ENCODE measurements at places on chromosomes 7 and 10. TPM values are rescaled to one million over a fixed set of nuclear protein-coding genes. Genes with fewer than 3 reads are reported as not detected.
A peak's percentile ranks its signal among the peaks of the same experiment; 100 is the strongest.

- no peak for DNase-seq
- no peak overlapping the region for H3K4me3 ChIP-seq
- H3K4me1 ChIP-seq = no peaks in the 10 kb centered on the region
Observed at GRCh38 chr7:139525239-139525638, 1.8 kb downstream of the CLEC2L start.

- no peaks in the 10 kb centered on the region for H3K36me3 ChIP-seq
- DNase-seq = no peak
- no peak overlapping the region for H3K4me3 ChIP-seq
- H3K4me1 ChIP-seq = no peaks in the 10 kb centered on the region
Observed at GRCh38 chr10:9608602-9609001, 1409.1 kb upstream of the CELF2 start.

GRCh38 chr10:24723386-24723787 is 300 bp downstream of the ARHGAP21 start:
- H3K4me3 ChIP-seq = peak overlapping the region; percentile 98
- H3K36me3 ChIP-seq = no peaks in the 10 kb centered on the region
- no peaks in the 10 kb centered on the region for H3K27me3 ChIP-seq
- H3K27ac ChIP-seq = no peak overlapping the region
- peak; percentile 41 for DNase-seq
- peaks cover 21% of the 10 kb centered on the region for H3K4me1 ChIP-seq

DNA sequence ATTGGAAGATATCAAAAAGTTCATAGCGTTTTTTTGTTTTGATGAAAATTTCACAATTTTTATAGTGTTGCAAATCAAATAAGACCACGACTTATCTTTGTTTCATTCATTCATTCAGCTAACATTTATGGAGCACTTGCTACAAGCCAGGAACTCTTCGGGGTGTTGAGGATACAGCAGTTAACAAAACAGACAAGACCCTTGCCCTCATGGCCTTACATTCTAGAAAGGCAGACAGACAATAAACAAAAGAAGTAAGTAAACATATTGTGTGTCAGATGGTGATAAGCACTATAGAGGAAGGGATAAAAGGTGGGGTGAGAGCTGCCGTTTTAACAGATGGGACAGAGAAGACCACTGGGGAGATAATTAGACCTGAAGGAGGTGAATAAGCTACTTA is 41.6 kb upstream of the GSAP start:
- no peak for DNase-seq
- no peak overlapping the region for H3K4me3 ChIP-seq
- H3K27ac ChIP-seq = no peak overlapping the region
- H3K27me3 ChIP-seq = no peaks in the 10 kb centered on the region

- peaks cover 24% of the 10 kb centered on the region for H3K4me1 ChIP-seq
- no peaks in the 10 kb centered on the region for H3K27me3 ChIP-seq
- no peak overlapping the region for H3K27ac ChIP-seq
- DNase-seq = no peak
Observed at GRCh38 chr10:63664341-63664885, 143.2 kb downstream of the REEP3 start.

GRCh38 chr7:108589199-108589598 is 19.5 kb downstream of the DNAJB9 start:
- peaks cover 8% of the 10 kb centered on the region for H3K4me1 ChIP-seq
- H3K27ac ChIP-seq = no peak overlapping the region
- H3K27me3 ChIP-seq = no peaks in the 10 kb centered on the region
- no peak overlapping the region for H3K4me3 ChIP-seq
- H3K36me3 ChIP-seq = no peaks in the 10 kb centered on the region

DNA sequence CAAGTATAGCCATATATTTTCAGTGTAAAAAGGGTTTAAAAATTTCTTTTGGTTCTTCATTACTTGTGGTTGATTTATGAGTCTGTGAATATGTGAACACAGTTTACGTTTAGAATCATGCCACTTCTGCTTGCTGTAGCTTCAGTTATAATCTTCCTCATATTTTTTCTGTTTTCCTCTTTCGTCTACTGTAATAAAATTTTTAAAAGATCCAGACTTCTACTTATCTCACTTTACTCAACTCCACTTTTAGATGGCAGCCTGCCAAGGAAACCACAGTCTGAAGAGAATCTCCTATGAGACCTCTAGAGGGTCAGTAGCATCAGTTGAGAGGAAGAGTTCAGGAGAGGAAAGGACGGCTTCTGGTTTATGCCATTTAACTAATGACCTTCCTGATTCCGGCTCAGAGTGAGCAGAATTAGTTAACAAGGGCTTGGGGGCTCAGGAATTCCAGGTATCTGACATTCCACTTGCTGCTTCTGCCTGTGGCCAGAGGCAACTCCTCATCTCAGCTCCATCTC is 21.4 kb downstream of the CREB5 start:
- H3K27me3 ChIP-seq = no peaks in the 10 kb centered on the region
- peaks cover 10% of the 10 kb centered on the region for H3K4me1 ChIP-seq
- H3K27ac ChIP-seq = no peak overlapping the region
- no peak overlapping the region for H3K4me3 ChIP-seq

DNA sequence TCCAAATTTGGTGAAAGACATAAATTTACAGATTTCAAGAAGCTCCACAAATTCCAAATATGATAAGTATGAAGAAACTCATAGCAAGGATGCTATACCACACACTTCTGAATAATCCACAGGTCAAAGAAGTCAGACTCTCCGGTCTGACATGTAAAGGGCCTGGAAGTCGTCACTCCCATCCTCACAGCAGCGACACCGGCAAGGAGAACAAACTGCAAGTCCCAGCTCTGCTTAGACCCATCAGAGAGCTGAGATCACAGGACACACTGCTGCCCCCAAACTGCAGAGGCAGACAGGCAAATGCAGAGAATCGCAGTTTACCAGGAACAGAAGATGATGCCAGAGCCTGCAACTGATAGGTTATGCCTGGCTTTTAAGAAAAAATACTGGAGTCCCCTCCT is 62.0 kb downstream of the AMZ1 start:
- H3K27ac ChIP-seq = no peak overlapping the region
- H3K27me3 ChIP-seq = no peaks in the 10 kb centered on the region
- no peaks in the 10 kb centered on the region for H3K36me3 ChIP-seq

GRCh38 chr7:101094376-101094775 is 9.1 kb downstream of the TRIM56 start:
- H3K4me1 ChIP-seq = peaks cover 2% of the 10 kb centered on the region
- no peak overlapping the region for H3K27ac ChIP-seq
- peaks cover 6% of the 10 kb centered on the region for H3K36me3 ChIP-seq

DNA sequence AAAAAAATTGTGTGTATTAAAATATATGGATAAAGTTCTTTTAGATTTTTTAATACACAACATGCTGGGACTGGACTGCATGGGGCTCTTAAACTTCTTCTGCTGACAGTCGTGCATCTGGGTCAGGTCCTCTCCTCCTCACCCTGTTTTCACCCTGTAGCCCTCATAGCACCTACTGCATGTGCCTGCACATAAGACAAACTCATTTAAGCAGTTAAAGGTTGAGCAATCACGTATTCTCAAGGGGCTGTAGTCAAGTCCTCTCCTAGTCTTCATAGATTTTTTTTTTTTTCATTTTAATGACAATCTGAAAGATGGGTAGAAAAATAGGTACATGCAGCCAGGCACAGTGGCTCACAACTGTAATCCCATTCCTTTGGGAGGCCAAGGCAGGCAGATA is 23.6 kb upstream of the PDCD4 start:
- no peaks in the 10 kb centered on the region for H3K27me3 ChIP-seq
- H3K27ac ChIP-seq = no peak overlapping the region
- no peaks in the 10 kb centered on the region for H3K36me3 ChIP-seq
- no peaks in the 10 kb centered on the region for H3K4me1 ChIP-seq
- DNase-seq = no peak

DNA sequence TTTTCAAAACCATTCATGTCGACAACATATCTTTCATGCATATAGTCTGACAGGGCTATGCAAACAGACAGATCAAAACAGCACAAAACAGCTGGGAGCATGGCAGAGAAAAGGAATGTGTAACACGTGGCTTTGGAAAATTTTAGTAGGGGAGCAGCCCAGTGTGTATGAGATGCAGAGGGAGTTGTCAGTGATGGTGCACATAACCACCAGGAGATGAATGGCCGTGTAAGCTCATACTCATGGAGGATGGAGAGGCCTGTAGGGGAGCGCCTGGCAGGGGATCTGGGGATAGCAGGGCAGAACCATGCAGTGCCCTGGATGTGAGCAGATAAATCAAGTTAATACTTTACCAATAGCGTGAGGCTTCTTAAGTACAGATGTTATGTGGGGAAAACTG is 45.7 kb downstream of the RHOBTB1 start:
- H3K4me3 ChIP-seq = no peak overlapping the region
- H3K27me3 ChIP-seq = no peaks in the 10 kb centered on the region
- no peak overlapping the region for H3K27ac ChIP-seq
- peaks cover 8% of the 10 kb centered on the region for H3K4me1 ChIP-seq

DNA sequence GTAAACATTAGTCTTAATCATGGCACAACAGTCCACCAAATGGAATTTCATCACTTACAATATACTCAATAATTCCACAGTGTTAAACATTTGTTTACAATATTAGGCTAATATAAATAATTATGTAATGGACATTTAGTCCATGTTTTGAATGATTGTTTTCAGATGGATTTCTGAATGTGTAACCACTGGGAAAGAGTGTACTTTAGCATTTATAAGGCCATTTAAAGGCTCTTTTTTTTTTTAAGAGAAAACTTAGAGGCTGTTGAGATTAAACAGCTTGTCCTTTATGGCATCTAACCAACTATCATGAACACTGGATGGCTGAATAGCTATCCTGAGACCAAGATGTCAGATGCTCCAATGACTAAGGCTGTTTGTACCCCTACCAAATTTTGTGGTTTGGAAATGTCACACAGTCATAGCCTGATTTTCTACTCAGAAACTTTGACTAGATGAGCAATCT is 248.3 kb upstream of the GLI3 start:
- H3K27ac ChIP-seq = no peak overlapping the region
- no peaks in the 10 kb centered on the region for H3K36me3 ChIP-seq
- DNase-seq = no peak
- H3K27me3 ChIP-seq = no peaks in the 10 kb centered on the region

GRCh38 chr10:129881641-129882040 is 82.4 kb downstream of the EBF3 start:
- H3K4me1 ChIP-seq = peaks cover 5% of the 10 kb centered on the region
- H3K36me3 ChIP-seq = no peaks in the 10 kb centered on the region
- H3K27ac ChIP-seq = no peak overlapping the region
- H3K27me3 ChIP-seq = no peaks in the 10 kb centered on the region

GRCh38 chr7:15167912-15168311 is 265.4 kb upstream of the DGKB start:
- DNase-seq = no peak
- no peaks in the 10 kb centered on the region for H3K36me3 ChIP-seq
- no peak overlapping the region for H3K27ac ChIP-seq

DNA sequence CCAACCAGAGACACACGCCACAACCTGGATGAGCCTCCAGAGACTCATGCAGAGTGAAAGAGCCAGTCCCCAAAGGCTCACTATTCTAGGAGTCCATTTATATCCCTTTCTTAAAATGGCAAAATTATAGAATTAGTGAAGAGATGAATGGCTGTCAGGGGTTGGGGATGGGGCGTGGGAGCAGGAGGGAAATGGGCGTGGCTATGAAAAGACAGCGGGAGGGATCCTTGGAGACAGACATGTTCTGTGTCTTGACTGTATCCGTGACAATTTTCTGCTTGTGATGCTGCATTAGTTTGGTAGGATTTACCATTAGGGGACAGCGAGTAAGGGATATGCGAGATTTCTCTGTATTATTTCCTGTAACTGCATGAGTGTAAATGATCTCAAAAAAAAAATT is 33.0 kb downstream of the FAM53B start:
- H3K27ac ChIP-seq = no peak overlapping the region
- H3K4me1 ChIP-seq = no peaks in the 10 kb centered on the region
- H3K36me3 ChIP-seq = no peaks in the 10 kb centered on the region
- DNase-seq = no peak
- H3K4me3 ChIP-seq = no peak overlapping the region

DNA sequence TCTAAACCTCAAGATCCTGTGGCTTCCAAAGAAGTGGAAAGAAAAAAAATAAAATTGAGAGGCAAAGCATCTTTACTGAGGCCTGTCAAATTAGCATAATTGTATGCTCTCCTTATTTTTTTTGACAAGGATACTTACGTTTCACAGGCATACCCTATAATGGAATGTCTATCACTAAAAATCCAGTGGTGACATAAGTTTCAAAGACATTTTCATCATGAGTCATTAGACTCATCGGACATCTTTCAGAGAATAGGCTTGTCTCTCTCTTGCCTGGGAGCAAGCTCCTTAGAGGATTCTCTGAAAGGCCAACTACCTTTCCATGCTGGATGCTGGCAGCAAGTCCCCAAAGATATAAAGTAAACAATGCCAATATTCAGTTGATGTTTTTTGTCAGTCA is 380.7 kb upstream of the STEAP1 start:
- H3K4me1 ChIP-seq = no peaks in the 10 kb centered on the region
- H3K36me3 ChIP-seq = no peaks in the 10 kb centered on the region
- H3K27me3 ChIP-seq = 0 out of 2 replicates have a peak, but pooled peaks cover 2% of the 10 kb centered on the region
- no peak overlapping the region for H3K4me3 ChIP-seq

GRCh38 chr7:43769791-43770465 is 11.4 kb downstream of the BLVRA start:
- H3K4me1 ChIP-seq = no peaks in the 10 kb centered on the region
- H3K27ac ChIP-seq = no peak overlapping the region
- no peak overlapping the region for H3K4me3 ChIP-seq
- no peaks in the 10 kb centered on the region for H3K27me3 ChIP-seq
- H3K36me3 ChIP-seq = no peaks in the 10 kb centered on the region

DNA sequence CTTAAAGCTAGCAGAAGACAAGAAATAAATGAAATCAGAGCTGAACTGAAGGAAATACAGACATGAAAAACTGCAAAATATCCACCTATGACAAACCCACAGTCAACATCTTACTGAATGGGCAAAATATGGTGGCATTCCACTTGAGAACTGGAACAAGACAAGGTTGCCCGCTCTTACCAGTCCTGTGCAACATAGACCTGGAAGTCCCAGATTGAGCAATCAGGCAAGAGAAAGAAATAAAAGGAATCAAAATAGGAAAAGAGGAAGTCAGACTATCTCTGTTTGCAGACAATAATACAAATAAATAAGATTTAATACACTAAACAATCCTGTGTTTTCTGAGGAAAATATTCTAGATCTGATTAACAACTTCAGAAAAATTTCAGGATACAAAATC is 570.5 kb upstream of the SEMA3D start:
- no peaks in the 10 kb centered on the region for H3K4me1 ChIP-seq
- H3K36me3 ChIP-seq = no peaks in the 10 kb centered on the region
- H3K27me3 ChIP-seq = no peaks in the 10 kb centered on the region

The SYT15 gene
- 0.08 TPM for total RNA-seq

The GPRIN2 gene
- total RNA-seq = not detected

The TFEC gene
- total RNA-seq = 0.47 TPM

The CALML5 gene
- not detected for total RNA-seq

The RPEL1 gene
- total RNA-seq = not detected

The TMEM176A gene
- total RNA-seq = not detected
